ENCODE measurements at places on chromosomes 5 and 9.

GRCh38 chr5:179533907-179534306 lies 16.4 kb upstream of the RUFY1 start:
- DNase-seq: peak; percentile 49

GRCh38 chr5:147782110-147783028 lies at the start of gene JAKMIP2:
TSS of gene JAKMIP2 (minus strand) at chr5:147782728. CDS start at chr5:147671806, 110,922 bp downstream.
- DNase-seq: peak; percentile 16

GRCh38 chr5:69013481-69013880 lies 80.3 kb upstream of the SLC30A5 start:
- DNase-seq: no peak

- no peak for DNase-seq
Measured at GRCh38 chr5:155094455-155094854, 80.9 kb downstream of the KIF4B start.

DNA sequence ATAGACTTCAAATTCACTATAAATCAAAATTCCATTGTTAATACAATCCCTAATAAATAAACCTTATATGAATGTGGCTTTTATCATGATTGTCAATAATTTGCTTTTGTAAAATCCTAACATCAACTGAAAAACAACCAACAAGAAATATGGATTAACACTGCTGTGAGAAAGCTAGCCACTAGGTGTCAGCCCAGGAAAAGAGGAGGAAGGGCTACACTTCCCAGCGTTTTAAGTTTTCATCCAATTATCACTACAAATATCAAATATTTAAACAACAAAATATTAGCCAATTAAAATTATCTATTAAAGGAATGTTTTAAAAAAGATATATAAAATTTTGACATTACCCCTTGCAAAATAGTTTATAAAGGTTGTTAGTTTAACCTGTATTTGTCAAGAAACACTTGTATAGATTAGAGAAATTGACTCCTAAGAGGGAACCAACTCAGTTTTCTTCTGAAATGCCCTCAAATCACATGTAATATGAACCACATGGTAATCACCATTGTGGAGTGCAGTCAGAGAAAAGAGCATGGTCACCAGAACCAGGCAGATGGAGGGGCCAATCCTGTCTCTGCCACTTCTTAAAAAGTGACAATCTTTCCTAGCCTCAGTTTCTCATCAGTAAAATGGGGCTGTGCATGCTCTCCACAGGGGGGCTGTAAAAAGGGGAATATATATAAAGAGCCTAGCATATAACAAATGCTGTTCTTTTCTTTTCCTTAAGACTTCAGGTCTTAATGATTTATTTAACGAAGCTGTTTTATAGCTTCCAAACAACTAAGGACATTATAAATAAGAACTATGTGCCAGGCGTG lies 188.2 kb downstream of the CRB2 start:
- DNase-seq: peak; percentile 50

GRCh38 chr9:129724456-129725190 lies 28.2 kb downstream of the PTGES start:
- no peak for DNase-seq

DNA sequence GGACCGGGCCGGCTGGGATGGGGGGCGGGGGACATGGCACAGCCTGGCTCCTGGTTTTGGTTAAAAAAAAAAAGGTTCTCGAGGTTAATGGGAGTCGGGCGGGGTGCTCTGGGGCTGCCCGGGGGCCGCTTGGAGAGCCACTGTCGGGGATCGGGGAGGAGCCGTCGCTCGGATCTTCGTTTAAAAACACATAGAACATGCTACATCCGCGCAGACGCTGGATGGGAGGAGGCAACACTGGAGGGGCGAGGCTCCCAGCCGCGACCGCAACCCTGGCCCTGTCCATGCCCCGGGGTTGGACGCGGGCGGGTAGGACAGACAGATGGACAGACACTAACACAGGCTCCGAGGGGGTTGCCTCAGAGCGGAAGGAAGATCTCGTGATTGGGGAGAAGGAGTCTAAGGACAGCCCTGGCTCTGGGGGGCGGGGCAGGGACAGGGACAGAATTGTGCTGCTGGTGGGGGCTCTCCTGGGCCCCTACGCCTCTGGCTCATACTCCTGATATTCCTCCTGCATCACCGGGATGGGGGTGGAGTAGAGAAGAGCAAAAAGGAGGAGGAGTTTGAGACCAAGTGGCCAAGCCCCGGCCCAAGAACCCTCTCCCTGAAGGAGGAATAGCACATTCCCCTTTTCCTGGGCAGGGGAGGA lies 9.9 kb downstream of the SNCB start:
- no peak for DNase-seq

DNA sequence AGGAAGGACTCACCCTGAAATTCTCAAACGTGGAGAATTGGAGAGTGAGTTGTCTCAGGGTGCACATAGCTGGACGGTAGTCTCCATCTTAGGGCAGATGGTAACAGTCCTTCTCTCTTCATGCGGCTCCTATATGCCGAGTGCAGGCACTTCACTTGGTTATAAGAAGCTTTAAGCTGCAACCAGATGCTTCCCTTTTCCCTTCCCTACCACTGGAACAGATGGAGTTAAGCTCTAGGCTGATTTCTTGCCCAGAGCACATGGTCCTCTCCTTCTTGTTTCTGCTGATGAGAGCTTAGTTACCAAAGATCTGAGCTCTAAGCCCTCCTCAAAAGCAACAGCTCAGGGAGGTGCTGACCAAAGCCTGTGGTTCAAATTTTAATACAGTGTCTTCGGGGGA lies 355.7 kb downstream of the ARHGEF28 start:
- DNase-seq: no peak

DNA sequence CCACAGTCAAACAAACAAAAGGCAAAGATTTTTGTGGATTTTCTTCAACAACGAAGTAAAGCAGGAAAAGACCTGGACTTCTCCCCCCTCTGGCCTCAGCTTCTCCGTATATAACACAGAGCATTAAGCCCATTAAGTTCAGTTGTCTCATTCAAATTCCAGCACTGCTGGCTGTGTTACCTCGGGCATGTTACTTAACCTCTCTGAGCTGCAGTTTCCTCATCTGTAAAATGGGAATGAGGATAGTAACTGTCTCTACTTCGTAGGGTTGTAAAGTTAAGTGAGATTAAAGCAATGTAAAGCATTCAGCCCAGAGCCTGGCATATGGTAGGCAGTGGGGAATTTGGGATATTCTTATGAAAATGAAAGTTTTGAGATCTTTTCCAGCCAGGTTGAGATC lies 92.7 kb upstream of the SMIM23 start:
- DNase-seq: no peak

DNA sequence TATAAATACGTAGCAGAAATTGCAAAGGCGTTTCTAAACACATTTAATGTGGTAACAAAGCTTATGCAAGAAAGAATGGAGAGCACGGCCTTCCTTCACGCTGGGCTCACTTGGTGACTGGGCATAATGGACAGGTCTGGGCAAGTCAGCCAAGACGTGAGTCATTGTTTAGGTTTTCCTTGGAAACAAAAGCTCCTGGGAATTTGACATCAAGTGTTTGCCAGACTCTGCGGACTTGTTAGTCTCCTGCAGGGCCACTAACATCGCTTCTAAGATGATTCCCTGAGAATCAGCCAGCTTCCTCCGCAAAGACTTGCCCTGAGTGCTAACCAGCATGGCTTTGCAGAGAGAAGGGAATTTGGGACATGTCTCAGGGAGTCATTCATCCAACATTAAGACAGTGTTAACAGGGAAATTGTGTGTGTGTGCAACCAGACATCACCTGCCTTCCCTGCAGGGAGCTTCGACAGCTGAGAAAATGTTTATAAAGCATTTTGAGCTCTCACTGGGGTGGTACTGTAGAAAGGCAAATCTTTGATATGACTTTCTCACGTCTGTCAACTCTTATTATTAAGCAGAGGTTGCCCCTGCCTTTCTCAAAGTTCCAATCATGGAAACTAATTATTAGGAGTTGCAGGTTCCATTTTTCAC lies 182.5 kb downstream of the NTRK2 start:
- DNase-seq: no peak

DNA sequence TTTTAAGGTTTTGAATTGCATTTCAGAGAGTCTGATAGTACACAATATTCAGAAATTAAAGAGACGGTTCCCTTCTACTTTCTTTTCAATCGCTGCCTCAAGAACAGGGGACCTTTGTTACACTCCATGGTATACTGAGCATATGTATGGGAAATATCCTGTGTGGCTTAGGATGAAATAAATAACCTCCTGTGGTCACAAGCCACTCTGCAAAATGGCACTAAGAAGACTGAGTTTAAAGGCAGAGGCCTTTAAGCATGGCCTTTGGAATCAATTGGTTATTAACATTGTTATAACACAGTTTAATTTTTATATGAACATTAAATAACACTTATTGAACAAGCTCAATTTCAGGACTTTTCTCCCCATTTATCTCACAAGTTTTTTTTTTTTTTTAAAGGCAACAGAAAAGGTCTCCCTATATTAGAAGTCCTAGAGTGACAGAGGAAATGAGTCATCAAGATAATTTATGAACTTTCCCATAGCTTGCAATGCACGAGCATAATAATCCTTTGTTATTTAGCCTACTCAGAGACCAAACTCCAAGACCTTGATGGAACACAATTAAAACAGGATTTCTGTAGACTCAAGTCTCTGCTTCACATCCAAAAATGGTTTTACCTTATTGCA lies 341.9 kb downstream of the TMEM167A start:
- no peak for DNase-seq

DNA sequence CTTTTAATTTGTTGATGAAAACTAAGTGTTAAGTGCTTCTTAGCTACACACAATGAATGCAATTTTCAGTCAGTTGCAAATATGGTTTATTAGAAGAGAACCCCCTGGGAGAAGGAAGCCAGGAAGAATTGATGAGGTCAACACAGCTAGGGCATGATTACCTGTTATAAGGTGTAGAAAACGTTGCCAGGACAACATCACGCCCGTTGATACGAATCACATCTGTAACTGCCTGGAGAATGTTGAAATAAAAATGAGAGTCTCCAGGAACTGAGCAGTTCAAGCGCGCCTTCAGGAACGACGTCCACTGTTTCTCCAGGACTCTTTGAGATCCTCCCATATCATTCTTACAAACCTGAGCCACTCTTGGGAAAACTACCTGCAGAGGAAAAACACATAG lies 88.0 kb downstream of the SEMA6A start:
- DNase-seq: no peak

GRCh38 chr5:133430095-133430494 lies 182.2 kb downstream of the FSTL4 start:
- DNase-seq: no peak

DNA sequence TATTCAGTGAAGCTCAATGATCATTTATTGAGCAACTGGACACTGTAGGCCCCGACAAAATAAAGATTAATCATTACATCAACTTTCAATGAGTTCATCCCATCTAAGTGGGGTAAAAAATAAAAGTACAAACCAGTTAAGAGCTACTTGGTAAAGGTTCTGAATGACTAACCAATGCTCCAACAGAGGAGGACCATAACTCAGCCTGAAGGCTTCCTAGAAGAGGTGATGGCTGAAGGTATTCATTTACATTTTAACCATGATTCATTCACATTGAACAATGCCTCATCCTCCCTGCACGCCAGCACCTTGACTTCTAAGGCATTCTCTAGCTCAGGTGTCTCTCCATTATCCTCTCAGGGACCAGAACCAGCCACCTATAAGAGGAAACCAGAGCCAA lies 201.4 kb downstream of the ZNF462 start:
- no peak for DNase-seq

Data from GM10248 (cell line).